ENCODE measurements at places on chromosomes 16 and 17.
A peak's percentile ranks its signal among the peaks of the same experiment; 100 is the strongest.

- no peaks in the 10 kb centered on the region for H3K4me1 ChIP-seq
- DNase-seq, result no peak
- no peaks in the 10 kb centered on the region for H3K36me3 ChIP-seq
- H3K27me3 ChIP-seq, result no peaks in the 10 kb centered on the region
- H3K27ac ChIP-seq, result peak overlapping the region; percentile 32
- no peak overlapping the region for H3K4me3 ChIP-seq
Measured at GRCh38 chr16:46629331-46630219, 8.4 kb upstream of the SHCBP1 start.

GRCh38 chr16:82651921-82652601, 25.3 kb downstream of the CDH13 start:
- peaks cover 5% of the 10 kb centered on the region for H3K4me1 ChIP-seq
- no peak overlapping the region for H3K27ac ChIP-seq
- no peak for DNase-seq
- no peaks in the 10 kb centered on the region for H3K36me3 ChIP-seq

GRCh38 chr16:79426663-79427062, 173.9 kb downstream of the MAF start:
- no peaks in the 10 kb centered on the region for H3K4me1 ChIP-seq
- H3K27me3 ChIP-seq, result no peaks in the 10 kb centered on the region
- DNase-seq, result no peak
- H3K27ac ChIP-seq, result no peak overlapping the region

- H3K27me3 ChIP-seq, result no peaks in the 10 kb centered on the region
- DNase-seq, result no peak
- H3K4me1 ChIP-seq, result peaks cover 67% of the 10 kb centered on the region
Measured at GRCh38 chr16:21645261-21645721, 7.1 kb downstream of the IGSF6 start.
